ENCODE measurements at places on chromosomes 13 and 19. TPM values are rescaled to one million over a fixed set of nuclear protein-coding genes. Genes with fewer than 3 reads are reported as not detected.

The LGALS14 gene
- not detected for total RNA-seq

DNA sequence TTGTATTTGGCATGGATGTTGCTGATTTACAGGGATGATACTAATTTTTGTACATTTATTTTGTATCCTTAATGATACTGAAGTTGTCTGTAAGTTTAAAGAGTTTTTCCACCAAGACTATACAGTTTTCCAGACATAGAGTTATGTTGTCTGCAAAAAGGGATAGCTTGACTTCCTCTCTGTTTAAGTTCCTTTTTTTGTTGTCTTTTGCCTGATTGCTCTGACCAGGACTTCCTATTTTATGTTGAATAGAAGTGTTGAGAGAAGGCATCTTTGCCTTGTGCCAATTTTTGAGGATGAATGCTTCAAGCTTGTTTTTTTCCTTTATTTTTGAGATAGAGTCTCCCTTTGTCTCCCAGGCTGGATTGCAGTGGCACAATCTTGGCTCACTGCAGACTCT lies 36.8 kb upstream of the ZNF681 start:
- DNase-seq, result no peak

The KLHL1 gene
- not detected for total RNA-seq

DNA sequence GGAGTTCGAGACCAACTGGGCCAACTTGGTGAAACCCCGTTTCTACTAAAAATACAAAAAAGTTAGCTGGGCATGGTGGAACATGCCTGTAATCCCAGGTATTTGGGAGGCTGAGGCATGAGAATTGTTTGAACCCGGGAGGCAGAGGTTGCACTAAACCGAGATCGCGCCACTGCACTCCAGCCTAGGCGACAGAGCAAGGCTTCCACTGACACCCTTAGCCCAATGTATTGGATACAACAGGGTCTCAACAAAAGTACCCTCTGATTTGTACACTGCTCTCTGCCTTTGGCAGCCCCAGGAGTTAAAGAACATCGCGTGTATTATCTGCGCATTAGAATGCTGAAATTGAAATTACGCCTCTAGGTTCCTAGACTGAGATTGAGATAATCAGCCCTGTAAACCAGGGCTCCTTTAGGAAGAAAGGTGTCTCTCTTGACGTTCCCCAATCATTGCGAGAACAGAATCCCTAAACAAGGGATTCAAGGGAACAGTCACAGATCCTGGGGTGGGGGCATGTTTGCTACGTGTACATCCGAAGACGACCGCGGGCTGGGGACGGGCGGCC lies 21.9 kb downstream of the IPO5 start:
- DNase-seq, result no peak

The PRKD2 gene
- total RNA-seq, result 14.6 TPM

- no peak for DNase-seq
These were observed 5.5 kb downstream of the ACP4 start for GRCh38 chr19:50795664-50796073.

- no peak for DNase-seq
These were observed 72.4 kb downstream of the STK24 start for GRCh38 chr13:98504371-98504963.

- peak; percentile 77 for DNase-seq
These were observed 673 bp downstream of the TEAD2 start for GRCh38 chr19:49361438-49362047.

GRCh38 chr13:43766725-43767124 lies 20.0 kb downstream of the ENOX1 start:
- DNase-seq, result no peak

GRCh38 chr13:44172281-44172810 lies 201.3 kb upstream of the SERP2 start:
- DNase-seq, result peak; percentile 71

- no peak for DNase-seq
These were observed 1850.4 kb downstream of the OLFM4 start for GRCh38 chr13:54879036-54879435.

DNA sequence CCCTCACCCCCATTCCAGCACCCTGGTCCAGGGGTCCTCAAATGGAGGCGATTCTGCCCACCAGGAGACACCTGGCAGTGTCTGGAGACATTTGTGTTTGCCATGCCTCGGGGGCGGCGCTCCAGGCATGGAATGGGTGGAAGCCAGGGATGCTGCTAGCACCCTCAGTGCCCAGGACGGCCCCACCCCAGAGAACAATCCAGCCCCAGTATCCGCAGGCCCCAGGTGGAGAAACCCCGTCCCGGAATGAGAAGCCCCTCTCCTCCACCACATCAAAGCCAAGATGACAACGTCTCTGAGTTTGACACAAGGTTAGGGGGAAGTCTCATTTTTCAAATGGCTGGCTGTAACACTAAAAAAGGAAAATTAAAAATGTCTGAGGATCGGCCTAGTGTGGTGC lies 68.5 kb downstream of the INSR start:
- no peak for DNase-seq

The OR7C1 gene
- total RNA-seq, result under 0.01 TPM

DNA sequence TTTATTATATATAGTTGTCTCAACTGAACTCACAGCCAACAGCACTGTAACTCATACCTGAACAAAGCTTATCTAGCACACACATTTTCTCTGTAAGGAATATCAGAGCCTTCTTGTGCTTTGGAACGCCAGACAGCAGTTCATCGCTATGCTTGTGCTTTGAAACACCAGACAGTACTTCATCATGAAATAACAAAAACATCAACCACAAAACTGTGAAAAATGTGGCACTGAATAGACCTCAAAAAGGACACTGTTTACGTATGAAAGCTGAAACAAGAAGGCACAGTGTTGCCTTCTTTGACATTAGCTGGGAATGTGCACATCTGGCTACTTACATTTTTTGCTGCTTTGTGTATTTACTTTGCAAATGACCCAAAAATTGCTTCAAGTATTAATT lies 160.2 kb downstream of the PDS5B start:
- peak; percentile 3 for DNase-seq

DNA sequence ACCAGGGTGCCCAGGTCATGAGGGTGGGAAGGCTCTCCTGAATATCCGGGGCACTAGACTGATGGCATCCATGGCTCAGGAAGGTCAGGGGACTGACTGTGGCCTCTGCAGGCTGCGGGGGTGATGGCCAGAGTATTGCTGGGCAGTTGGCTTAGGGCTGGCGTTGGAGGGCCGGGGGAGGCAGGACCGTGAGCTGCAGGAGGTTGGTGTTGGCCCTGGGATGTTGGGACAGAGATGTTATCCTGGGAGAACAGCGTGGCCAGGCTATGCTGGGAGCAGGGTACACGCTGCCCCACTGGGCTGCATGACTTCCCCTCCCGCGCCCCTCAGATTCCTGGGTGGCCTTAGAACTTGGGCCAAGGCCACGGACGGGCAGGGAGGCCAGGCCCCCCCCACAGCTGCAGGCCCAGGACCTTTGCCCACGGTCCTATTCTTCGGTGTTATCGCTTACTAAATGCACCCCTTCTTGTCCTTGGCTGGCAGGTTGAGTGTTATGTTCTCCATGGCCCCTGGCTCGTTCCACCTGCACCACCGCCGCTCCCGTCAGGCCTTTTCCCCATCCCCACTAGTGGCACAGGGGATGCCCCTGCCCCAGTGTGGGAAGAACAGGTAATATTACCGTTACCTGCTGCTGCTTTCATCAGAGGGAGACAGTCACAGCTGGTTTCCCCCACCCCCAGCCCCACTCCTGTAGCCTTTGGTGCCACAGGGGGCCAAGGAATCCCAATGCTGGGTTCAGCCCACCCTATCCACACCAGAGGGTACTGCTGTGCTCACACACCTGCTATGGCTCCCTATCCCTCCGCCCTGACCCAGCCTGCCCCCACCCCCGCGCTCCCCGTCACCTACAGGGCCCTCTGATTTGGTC lies 3.2 kb upstream of the ISYNA1 start:
- no peak for DNase-seq

The ERVV-1 gene
- not detected for total RNA-seq

DNA sequence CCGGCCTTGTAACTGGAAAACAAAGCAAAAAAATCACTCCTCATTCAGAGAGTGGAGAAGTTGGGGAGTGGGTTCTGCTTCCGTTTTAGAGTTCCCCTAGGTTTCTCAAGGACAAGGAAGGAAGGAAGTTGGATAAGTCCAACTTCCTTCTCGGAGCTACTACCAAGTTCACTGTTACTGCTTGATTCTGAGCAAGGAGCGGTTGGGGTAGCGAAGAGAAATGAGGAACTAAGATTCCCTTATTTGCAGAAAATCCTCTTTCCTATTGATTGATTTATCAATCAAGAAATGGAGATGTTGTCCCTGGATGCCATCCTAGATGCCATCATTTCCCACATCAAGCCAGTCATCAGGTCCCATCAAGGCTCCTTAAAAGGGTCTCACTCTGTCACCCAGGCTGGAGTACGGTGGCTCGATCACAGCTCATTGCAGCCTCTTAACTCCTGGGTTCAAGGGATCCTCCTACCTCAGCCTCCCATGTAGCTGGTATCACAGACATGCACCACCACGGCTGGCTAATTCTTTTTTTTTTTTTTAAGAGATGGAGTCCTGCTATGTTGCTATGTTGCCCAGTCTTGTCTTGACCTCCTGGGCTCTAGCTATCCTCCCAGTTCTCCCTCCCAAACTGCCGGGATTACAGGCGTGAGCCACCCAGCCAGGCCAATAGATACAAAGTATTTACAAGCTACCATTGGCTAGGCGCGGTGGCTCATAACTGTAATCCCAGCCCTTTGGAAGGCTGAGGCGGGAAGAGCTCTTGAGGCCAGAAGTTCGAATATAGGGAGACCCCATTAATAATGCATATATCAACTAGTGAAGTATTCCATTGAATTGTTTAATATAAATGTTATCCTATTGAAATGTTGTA lies 809 bp upstream of the B9D2 start:
- DNase-seq, result peak; percentile 22

GRCh38 chr19:53504885-53505284 lies 33.1 kb upstream of the ZNF331 start:
- peak; percentile 25 for DNase-seq

DNA sequence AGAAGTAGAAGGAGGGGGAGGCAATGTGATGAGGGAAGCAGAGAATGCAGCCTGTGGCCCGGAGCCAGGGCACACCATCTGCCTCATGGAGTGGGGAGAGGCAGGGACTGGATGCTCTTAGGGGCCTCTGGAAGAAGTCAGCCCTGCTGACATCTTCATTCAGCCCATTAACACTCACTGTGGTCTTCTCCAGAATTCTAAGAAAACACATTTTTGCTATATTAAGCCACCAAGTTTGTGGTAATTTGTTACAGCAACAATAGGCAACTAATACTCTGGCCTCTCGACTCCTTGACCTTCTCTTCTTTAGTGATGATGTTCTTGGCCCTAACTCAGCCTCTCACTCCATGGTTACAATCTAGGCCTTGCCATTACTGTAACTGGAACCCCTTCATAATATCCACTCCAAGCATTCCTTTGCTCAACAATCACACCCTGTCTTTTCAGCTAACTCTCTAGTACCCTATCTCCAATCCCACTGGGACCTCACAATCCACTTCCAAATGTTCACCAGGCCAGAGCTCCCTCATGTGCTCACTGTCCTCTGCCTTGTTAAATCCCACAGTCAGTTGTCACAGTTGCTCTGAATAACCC lies 98.5 kb downstream of the MIPEP start:
- peak; percentile 16 for DNase-seq

The NXNL1 gene
- total RNA-seq, result not detected

DNA sequence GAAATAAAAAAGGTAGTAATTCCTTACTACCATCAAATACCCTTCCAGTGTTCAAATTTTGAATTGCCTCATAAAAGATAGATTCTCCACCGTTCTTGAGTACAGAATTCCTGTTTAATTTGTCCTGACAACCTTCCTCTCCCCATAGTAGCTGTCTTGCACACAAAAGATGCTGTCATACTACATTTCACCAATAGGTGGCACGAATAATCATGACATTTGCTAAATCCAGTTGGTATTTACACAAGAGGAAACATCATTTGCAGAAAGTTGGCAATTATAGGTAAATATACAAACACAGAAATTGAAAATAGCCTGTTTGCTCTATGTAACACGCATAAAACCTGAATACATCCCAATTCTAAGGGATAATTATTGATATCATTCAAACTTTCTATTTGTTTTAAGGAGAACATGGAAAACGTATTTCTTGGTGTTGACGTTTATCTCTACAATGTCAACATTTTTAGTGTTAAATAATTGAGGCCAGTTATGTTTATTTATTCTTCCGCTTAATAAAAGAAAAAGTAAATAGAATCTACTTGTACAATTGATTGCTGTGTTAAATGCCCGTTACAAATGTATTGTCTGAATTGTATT lies 58.3 kb upstream of the CLDN10 start:
- DNase-seq, result peak; percentile 50

The DNAJC15 gene
- 64.5 TPM for total RNA-seq

GRCh38 chr13:32585550-32586079 lies 637 bp upstream of the PDS5B start:
- DNase-seq, result peak; percentile 7

The KLF1 gene
- total RNA-seq, result not detected

The RHPN2 gene
- total RNA-seq, result 7.3 TPM

The SLAIN1 gene
- total RNA-seq, result not detected

The LHB gene
- 0.68 TPM for total RNA-seq

DNA sequence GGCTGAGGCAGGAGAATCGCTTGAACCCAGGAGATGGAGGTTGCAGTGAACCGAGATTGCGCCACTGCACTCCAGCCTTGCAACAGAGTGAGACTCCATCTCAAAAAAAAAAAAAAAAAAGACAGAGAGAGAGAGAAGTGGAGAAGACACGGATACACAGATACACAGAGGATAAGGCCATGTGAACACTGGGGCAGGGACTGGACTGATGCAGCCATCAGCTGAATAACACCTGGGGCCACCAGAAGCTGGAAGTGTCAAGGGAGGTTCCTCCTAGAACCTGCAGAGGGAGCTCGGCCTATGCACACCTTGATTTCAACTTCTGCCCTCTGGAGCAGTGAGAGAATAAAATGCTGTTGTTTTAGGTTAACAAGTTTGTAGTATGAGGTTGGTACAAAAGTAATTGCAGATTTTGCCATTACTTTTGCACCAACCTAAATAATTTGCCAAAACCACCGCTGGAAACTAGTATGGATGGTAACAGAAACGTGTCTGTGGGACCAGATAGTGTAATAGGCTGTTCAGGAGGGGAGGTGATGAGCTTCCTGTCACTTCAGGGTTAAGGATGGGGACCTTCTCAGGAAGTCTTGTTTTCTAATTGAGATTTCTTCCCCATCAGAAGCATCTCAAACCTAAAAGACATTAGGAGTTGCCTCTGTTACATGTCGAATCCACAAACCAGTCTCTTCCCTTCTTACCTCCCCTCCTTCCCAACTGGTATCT lies 36.4 kb upstream of the IGSF23 start:
- peak; percentile 59 for DNase-seq

The CEACAM16 gene
- total RNA-seq, result not detected

The CEACAM4 gene
- total RNA-seq, result not detected
